ENCODE measurements at places on chromosomes 5 and 9.

DNA sequence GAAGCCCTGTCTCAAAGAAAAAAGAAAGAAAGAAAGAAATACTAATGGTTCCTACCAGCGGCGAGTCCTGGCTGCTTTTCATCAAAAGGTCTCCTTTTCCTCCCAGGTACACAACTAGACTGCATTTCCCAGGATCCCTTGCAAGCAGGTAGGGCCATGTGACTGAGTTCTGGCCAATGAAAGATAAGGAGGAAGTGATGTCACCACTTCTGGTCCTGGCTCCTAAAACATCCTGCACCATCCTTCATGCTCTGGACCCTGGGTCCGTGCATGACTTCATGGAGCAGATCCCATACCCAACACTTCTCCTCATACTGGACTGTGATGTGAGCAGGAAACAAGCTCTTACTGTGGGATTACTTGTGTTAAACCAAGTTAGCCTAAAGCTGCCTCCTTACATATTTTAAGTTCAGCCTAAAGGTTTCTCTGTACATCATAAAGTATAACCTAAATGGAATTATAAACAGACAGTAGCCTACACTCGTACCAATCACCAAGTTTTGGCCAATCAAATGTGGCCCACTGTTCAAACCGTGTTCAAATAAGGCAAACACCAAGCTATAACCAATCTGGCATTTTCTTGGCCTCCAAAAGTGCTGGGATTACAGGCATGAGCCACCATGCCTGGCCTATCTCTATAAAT is 30.2 kb upstream of the FUBP3 start:
- DNase-seq = no peak

DNA sequence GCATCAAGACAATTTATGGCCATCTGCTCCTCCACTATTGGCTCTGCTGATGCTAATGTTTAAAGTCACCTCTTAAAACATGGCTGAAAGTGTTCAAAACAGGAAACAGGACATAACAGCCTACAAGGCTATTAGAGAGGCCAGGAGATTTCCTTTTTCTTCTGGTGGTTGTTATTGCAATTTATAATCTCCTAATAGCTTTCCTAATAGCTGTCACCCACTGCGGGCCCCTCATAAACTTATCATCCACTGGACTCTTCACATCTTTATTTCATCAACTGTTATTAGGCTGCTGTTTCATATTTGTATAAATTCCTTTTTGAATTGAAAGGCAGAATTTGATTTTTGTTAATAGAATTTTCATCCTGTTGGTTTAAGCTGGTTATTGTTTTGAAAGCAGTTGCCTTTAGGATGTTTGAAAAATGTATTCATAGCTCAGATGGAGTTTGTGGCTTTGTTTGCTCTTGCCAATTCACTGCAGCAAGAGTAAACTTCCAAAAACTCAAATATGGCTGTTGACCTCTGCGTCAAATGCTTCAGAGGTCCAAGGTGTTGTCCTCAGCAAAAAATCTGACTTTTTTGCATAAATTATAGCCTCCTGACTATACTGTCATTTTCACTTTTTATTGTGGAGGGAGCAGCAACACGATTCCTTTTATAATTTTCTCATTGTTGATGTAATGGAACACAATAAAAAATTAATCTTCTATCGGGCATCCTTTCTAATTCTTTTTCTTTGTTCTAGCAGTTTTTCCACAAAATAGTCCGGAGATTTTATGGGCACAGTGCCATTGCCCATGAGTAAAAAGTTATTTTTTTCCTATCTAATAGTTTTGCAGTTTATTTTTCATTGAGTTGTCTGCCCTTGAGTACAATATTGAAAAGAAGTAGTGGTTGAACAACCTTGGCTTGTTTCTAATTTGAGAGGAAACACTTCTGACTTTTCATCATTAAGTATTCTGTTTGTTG is 69.3 kb downstream of the MAT2B start:
- no peak for DNase-seq

GRCh38 chr5:39235648-39236047 is 16.3 kb upstream of the FYB1 start:
- DNase-seq = no peak

DNA sequence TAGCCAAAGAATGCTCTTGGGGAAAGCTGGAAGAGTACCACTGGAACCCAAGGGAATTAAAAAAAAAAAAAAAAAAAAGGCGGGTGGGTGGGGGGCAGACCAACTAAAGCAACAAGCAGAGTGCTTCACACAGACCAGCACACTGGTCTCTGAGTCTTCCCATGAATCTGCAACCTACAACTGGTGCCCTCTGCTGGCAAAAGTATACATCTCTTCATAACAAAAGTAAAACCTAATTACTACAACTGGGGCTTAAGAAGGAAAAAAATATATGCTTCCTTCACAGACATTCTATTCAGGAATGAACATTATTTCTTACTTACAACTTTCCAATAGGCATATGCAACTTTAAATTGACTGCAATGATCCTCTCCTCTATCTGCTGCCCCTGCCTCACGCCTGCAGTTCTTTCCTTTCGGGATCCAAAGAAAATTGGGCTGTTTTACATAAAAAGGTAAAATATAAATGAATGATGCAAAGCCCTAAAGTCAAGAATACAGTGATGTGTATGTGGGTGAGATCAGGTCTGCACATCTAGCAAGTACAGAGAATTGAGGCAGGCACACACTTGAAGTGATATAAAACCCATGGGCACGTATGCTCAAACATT is 7.2 kb upstream of the KLHL3 start:
- DNase-seq = no peak

- no peak for DNase-seq
Observed at GRCh38 chr9:120202856-120203654, 376.9 kb downstream of the CDK5RAP2 start.

DNA sequence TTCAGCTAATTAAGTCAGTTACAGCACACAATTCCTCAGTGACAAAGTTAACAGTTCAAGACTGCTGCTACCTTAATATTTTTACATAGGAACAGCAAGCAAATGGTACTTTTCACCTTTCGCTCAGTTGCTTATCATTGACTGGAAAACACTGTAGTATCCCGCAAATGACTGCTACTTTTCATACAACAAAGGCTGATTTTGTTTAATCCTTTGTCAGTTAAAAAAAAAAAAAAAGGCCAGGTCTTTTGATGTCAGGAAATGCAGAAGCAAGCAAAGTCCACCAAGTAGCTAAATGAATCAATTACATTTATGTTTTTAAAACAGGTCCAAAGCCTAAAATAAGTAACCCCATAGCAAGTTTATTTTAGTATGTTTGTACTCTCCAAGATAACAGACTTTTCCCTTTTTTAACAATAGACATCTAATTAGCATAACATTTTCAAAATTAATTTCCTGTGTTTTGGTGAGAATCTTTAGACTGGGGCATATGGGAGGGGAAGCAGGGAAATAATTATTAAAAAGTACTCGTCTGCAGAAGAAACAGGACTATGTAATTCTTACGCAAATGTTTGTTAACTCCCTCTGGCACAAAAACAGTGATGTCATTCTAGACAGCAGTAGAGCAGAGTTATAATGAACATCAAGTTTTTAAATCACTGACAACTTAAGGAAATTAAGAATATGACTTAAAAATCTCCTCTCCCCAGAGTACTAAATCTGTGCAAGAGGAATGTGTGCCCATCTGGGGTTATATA is 9.6 kb downstream of the PFDN1 start:
- no peak for DNase-seq

GRCh38 chr9:129435291-129435690 is 185.6 kb downstream of the C9orf50 start:
- no peak for DNase-seq

DNA sequence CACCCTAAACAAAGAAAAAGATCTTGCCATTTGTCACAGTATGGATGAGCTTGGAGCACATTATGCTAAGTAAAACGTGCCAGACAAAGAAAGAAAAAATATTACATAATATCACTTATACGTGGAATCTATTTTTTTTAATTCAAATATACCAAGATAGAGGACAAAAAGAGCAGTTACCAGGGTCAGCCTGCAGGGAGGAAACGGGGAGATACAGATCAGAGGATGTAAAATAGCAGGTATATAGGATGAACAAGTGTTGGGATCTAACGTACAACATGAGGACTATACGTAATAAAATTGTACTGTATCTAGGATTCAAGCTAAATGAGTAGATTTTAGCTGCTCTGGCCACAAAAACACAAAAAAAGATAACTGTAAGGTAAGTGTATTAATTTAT is 247.5 kb downstream of the TMEM161B start:
- DNase-seq = no peak

DNA sequence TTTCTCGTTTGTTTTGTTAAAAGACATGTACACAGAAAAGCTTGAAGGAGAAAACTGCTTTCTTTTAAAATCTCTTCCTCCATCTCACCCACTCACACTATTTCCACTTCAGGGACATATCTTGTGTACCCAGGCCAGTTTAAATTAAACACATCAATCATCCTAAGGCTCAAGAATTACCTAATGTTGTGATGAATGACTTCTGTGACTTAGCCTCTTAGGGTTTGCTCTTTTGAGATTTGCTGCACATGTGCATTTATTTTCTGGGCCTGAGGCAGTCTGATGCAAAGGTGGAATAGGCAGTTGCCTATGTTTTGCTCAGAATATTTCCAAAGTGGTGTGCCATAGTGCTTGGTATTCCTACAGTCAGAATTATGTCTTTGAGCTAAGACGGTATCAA is 439.9 kb upstream of the CHD1 start:
- DNase-seq = no peak

GRCh38 chr5:140571105-140571504 is 6.5 kb downstream of the SLC35A4 start:
- DNase-seq = no peak

GRCh38 chr5:116062352-116062751 is 22.5 kb upstream of the COMMD10 start:
- no peak for DNase-seq

DNA sequence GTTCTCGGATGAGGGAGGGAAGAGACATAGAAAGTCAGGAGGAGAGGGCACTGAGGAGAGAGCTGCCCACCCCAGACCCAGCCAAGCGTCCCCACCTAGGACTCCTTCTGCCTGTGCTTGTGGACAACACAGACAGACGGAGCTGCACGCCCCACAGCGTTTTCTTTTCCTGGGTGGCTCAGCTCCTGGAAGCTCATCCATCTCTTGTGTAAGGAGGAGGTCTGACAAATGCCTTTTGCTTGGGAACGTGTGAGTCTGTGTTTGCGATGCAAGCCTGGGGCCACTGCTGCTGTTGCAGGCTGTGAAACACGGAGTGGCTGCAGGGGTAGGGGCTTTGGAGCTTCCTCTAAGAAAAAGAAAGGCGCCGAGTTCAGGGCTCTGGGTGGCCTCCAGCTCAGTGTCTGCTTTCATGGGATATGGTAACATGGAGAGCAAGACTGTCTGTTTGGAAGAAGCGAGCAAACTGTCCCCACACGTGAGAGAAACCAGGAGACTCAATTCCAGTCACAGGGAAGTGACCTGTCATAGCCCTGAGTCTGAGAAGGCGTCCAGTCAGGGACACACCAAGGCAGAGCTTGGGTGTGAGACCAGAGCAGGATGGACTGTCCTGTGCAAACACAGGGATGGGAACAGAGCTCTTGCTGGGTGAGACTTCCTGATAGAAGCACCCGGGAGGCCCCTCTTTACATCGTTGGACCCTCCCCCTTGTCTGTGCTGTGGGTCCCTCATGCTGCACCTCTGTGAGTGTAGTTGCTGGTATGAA is 42.7 kb downstream of the GADD45G start:
- no peak for DNase-seq

GRCh38 chr5:141338538-141339306 is at the start of gene PCDHGA2:
TSS of gene PCDHGA2 (plus strand) at chr5:141338760.
- DNase-seq = no peak

DNA sequence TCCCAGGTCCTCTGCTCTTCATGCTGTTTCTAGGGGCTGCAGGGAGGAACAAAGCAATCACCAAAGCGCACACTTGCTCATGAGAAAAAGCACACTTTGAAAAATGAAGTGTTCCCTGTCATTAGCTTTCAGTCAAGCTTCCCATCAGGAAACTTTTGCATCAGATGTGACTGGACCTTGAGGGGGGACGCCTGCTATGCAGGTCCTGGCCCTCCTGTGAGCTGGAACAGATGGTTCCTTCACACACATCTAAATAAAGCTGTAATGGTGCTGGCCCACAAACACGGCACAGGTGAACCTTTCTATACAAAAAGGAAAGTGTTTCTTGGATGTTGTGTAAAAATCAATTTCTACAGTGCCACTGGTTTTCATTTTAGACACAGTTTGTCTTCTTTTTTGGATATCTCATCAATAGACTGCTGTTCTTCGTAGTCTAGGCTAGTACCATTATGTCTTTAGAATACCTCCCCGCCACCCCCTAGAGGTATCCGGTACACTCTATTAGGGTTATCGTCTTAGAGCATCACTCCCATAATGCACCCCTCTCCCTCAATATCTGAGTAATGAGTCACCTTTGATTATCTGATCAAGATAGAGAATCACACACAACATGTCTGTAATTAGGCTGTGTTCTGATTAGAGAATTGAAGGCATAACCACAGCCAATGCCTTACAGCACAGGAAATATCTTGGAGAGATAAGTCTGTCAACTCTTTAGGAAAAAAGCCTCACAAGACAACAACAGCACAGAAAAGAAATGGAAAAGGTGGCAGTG is 266.3 kb downstream of the TLR4 start:
- DNase-seq = no peak

DNA sequence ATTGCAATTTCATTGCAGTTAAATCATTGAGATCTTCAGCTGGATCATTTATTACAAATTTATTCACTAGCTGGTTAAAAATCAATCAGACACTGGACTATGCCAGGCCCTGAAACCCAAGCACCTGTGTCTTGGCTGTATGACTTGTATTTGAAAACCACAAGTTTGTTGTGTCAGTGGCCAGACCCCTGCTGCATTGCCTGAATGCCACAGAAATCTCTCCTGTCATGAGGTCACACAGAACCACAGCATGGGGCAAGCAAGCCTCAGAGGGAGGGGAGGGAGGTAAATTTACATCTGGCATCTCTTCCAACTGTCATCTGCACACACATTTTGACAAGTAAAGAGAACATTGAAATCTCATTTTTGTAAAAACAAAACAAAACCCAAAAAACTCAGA is 90.0 kb downstream of the ARRDC3 start:
- no peak for DNase-seq

DNA sequence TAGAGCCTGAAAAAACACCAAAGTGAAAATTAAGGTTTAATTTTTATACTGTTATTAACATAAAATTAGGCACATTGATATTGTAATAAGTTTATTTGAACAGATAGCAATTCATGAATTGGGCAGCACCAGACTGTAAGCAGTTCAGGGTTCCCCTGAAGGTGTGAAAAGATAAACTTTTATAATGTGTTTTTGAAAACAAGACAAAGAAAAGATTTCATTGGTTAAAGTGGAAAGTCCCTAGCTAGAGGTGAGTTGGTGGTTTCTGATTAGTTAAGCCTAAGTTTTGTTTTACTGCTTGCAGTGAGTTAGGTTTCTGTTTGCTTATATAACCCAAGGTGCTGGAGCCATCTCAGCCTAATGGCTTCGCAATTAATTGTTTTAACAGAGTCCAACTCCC is 96.5 kb upstream of the RPS23 start:
- no peak for DNase-seq

GRCh38 chr5:133240425-133241091 is 188.7 kb downstream of the HSPA4 start:
- peak; percentile 51 for DNase-seq

Data from stimulated activated CD8-positive, alpha-beta memory T cell treated with anti-CD3 and anti-CD28 coated beads, Interleukin-7, amount 100 ng/mL, for 48 hours (primary cell).